ENCODE measurements at places on chromosomes 3 and 15.

DNA sequence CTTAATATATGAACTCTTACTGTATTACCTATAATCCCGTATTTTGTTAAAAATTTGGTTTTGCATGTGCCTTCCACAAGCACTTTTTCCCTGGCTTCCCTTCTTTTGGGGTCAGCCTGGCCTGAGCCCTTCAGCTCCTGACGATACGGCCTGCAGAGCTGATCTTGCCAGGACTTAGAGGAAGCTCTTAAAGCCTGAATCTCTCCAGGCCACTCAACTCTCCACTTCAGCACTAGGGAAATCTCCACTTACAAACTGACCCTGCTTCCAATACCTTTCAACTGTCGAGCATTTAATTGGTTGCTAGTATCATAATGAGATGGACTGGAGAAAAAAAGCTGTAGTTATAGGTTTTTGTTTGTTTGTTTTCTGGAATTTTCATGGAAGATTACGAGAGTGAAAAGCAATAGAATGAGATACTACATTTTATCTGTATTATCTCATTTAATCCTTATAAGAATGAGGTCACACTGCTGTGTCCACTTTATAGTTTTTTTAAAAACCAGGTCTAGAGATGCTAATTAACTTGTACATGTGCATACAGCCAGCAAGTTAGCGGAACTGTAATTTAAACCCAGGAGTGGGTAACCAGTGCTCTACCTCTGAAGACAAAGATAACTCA, 54.8 kb downstream of the ZBTB38 start:
- DNase-seq: no peak

DNA sequence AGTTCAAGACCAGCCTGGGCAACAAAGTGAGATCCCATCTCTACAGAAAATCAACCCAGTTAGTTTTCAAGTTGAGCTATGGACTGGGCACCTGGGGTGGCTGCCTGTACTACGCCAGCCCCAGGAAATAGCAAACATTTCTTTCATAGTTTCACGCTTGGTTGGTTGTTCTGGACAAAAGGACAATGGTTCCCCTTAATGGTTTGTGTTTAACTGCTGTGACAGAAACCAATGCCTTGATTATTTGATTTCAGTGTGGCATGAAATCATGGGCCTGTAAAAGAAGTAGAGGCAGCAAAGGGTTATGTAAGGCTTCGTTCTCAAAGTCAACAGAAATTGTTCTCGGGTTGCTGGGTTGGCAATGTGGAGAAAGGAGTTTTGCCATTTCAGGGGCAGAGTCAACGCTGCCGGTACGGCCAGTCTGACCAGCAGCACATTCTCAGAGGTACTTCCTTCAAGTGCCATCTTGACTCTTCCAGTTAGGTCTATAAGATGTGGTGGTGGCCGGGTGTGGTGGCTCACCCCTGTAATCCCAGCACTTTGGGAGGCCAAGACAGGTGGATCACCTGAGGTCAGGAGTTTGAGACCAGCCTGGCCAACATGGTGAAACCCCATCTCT, 12.7 kb downstream of the LCMT2 start:
- DNase-seq: no peak

- no peak for DNase-seq
Observed at GRCh38 chr15:70254311-70254869, 156.7 kb upstream of the TLE3 start.

- DNase-seq: no peak
Observed at GRCh38 chr3:160210799-160211221, 14.4 kb upstream of the C3orf80 start.

GRCh38 chr3:155420881-155421486, 127.5 kb upstream of the STRIT1 start:
- no peak for DNase-seq

DNA sequence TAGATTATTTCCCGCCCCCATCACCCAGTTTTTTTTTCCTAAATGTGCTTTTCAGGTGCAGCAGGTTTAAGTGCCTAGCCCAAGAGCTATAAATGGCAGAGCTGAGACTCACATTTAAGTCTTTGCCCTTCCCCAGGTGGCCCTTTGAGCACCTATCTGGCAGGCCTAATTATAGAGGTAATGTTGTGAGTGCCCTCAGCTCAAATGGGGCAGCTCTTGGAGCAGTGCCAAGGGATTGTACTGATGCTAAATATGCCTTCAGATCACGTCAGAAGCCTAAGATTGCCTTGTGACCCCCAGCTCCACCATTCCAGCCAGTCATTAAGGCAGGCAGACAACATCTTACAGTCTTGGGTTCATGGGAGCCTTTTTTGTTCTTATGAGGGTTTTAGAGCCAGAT, 159.5 kb downstream of the RPLP1 start:
- no peak for DNase-seq

- no peak for DNase-seq
Observed at GRCh38 chr3:52439426-52440248, 5.3 kb downstream of the SEMA3G start.

GRCh38 chr15:36887214-36887961, 213.0 kb downstream of the MEIS2 start:
- DNase-seq: no peak

- DNase-seq: no peak
Observed at GRCh38 chr15:69225355-69226022, 65.1 kb downstream of the GLCE start.

DNA sequence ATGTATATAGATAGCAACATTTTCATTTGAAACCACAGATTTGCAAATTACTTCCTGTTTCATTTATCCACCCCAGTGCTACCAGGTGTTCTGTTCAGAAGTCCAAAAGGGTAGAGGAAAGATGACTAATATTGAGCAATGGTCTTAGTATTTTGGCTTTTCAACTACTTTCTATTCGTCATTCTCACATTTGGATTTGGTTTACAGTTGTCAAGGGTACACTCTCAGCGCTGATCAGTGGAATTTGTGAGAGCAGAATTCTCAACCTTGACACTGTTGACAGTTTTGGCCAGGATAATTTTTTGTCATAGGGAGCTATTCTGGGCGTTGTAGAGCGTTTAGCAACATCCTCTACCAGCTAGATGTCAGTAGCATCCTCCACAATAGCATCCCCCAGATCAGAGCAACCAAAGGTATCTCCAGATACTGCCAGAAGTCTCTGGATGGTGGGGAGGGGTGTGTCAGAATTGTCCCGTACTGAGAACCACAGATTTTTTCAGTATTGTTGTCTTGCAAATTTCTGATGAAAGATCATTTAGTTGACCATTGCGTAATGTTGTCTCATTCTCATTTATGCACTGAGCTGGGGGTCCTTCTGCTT, 4.2 kb downstream of the HMCES start:
- DNase-seq: no peak

DNA sequence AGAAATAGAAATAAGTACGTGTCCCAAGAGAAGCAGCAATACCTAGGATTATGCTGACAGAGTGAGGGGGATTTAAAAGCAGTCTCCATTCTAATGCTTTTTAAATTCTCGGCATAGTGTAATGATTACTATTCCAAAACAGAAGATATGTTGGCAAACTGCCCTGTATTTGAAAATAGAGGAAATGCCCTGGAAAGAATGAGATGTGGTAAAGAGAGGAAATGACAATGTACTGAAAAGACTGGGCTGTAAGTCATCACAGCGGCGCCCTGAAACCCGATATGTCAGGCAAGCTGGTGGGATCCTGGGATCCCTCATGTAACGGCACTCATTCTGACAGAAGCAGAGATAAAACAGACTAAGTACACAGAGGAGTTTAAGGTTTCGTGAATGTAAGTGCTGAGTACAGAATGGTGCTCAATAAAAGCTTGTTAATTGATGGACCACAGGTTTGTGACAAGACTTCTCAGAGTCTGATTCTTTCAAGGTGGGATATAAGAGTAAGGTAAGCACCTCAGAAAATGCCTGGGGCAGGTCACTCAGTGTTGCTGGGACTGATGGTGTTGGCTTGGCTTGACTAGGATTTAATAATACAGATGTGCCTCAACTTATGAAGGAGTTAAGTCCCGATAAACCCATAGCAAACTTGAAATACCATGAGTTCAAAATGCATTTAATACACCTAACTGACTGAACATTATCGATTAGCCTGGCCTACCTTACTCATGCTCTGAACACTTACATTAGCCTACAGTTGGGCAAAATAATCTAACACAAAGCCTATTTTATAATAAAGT, 91.4 kb downstream of the NFKBIZ start:
- no peak for DNase-seq

GRCh38 chr3:142057331-142057725, 92.0 kb downstream of the TFDP2 start:
- no peak for DNase-seq

DNA sequence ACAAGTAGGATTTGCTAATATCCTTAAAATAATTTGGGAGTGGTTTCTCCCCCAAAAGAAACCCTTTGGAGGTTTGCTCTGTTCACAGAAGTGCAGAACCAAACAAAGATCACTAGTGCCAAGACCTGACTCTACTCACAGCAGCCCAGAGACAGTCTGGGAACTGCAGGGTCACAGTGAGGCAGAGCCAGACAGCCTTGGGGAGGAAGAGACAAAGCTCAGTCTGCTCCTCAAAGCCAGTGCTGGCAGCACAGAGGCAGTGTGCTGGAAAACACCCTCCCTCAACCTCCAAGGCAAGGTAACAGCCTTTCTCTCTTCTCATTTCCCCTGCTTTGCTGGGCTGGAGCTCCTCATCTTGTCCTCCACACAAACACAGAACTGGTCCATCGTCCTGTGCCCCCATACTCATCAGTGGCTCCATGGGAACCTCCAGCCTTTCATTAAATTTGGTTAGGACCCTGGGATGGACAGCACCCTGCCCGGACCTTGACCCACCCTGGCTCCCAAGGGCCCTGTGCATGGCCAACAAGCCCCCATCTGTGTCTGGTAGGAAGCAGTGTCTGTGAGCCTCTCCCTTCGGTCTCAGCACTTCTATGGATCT, 12.6 kb downstream of the RAB6B start:
- DNase-seq: no peak

DNA sequence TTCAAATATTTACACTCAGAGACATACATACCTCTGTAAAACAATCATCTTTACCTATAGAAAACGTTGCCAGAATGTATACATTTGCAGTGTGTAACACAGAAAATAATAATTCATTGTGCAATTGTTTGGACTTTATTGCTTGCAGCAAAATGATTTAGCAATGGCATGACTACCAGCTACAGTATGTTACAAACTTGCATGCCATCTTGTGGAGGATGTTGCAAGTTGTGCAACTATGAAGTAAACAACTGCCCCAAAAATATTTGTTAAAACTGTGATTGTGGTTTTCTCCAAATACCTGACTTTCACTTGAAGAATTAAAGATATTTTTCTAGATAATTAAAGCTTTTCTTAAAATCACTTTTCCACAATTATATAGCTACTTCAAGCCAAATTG, 27.1 kb upstream of the C3orf49 start:
- no peak for DNase-seq

DNA sequence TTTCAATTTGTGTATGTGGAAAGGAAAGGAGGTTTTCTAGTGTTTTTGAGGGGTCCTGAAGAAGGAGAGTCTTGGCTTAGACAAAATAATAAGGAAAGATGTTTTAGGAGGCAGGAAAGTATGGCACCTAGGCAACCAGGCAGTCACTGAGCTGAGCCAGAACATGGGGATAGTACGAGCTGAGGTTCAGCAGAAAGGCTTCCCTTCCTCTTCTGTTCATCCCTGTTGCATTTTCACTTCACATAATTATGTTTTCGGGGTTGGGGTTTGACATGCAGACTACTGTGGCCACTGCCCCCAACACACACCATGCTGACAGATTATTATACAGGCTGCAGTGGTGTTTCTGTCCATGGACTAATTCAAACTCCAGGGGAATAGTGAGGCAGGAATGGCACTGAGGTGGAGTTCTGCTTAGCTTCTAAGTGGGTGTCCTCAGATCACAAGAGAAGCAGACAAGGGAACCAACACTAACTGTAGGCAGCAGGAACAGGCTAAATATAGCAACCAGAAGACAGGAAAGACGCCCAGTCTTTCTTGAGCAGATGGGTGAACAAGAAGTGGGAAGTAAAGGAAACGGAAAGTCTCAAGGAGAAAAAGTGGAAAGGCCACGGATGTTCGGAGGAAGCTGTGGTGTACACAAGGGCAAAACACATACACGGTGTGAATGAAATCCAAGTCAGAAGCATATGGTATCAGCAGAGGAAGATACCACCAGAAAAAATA, 305.8 kb downstream of the PLCL2 start:
- DNase-seq: no peak

DNA sequence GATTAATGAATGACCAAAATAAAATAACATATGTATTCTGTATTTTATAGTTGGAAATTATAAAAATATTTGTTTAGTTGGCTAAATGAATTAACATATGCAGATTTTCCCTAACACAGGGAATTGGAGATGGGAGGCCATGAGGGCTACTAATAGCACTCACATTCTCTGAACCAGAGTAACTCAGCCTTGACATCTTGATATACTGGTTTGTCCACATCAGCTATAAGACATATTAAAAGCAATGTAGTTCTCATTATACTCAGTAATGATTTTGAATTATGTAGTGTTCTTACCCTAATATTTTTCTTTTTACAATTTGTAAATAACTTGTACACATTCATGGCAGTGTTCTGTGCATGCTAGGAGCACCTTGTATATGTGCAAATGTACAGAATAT, 255.9 kb downstream of the EPHA6 start:
- DNase-seq: no peak

DNA sequence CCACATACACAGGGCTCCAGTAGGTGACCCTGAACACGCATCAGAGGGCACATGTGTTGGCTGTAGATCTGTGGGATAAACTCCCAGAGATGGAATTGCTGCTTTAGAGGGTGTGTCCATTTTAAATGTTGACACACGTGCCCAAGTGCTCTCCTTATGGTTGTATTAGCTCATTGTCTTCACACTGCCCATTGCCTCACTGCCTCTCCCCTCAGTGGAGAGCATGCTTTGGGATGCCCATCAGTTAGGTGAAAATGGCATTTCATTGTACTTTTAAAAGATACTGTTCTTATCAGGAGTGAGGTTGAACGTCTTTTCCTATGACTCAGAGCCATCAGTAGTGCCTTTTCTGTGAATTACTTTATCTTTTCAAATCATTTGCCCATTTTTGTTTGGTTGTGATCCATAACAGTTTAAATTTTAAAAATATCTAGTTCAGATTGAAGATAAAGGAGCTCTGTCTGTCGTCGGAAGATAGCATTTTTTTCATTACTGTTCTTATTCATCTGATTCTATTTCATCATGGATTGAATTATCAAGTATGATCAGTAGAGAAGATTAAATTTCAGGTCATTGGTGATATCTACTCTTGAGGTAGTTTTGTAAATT, 120.7 kb downstream of the CHDH start:
- no peak for DNase-seq

GRCh38 chr15:76678766-76679165, 226.4 kb downstream of the SCAPER start:
- DNase-seq: no peak
